ENCODE measurements at places on chromosomes 11 and 22.

- no peak for DNase-seq
These were observed 11.8 kb upstream of the SLC22A24 start for GRCh38 chr11:63155794-63156193.

DNA sequence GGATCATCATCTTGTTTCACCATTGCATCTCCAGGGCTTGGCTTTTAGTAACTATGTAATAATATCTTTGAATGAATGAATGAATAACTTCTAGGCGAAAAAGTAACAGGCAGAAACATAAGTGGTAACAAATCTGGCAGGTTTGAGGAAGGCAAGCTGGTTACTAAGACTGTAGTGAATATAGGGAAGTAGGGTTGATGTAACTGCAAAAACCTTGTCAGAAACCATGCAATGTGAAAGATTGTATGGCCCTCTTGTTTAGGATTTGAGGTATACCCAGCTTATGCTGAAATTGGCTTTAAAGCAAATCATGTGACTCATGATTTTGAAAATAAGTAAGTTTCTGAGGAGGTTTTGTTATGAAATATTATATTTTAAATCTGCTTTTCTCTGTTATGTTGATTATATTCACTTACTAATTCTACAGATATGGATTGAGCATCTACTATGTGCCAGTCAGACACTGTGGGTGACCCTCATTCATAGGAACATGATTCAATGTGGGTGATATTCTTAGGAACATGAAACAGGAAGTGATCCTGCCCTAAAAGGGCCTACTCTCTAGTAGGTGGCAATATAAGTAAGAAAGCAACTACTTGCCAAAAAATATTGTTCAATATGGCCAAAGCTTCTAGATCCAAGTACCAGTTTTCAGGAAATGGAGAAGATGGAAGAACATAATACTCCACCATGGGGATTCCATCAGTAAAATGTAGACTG is 115.5 kb upstream of the CCDC90B start:
- no peak for DNase-seq

DNA sequence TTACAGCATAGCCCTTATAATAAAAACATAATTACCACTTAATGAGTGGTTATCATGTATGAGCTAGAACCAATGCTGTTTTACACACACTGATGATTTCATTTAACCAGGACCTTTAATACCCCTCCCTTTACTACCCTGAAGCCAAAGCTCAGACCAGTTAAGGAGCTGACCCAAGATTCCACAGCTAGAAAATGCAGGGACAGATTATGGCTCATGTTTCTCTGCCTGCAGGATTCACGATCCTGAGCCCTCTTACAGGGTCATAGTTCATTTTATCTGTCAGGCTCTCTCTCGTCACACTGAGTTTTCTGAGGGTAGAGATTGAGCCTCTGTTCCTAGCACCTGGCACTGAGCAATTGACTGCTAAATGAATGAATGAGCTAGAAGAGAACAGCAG is 27.4 kb downstream of the TUB start:
- DNase-seq: no peak

GRCh38 chr11:113514856-113515255 is 39.7 kb upstream of the DRD2 start:
- DNase-seq: no peak

DNA sequence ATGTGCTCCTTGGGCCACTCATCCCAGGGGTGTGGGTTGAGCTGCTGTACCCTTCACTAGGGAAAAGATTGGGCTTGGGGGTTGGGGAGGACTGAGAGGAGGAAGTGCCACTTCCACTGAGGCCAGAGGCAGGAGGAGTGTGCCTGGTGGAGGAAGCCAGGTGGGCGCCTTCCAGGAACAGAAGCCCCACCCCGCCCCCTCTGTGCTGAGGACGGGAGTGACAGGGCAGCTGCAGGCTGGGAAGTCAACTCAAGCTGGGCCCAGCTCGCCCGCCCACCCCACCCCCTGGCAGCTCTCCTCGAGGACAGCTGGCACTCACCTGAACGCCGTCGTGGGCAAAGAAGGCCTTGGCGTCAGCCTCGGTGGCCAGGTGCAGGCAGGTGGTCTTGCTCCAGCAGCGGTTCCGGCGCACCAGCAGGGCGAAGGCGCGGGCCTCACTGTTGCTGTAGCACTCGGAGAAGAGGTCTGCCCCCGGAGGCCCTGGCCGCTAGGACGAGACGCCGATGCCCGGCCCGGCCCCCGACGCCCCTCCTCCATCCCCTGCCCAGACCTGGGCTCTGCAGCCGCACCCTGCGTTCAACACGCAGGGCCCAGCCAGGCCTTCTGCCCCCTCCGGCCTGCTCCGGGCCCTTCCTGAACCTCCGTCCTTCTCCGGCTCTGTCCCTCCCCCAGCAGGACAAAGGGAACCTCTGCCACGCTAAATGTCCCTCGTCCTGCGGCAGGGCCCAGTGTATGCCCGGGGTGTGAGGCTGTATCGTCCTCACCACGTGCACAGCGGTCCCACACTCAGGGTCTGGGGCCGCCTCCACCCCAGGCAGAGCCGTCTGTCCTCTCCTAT is 13.4 kb downstream of the TSSC4 start:
- no peak for DNase-seq

DNA sequence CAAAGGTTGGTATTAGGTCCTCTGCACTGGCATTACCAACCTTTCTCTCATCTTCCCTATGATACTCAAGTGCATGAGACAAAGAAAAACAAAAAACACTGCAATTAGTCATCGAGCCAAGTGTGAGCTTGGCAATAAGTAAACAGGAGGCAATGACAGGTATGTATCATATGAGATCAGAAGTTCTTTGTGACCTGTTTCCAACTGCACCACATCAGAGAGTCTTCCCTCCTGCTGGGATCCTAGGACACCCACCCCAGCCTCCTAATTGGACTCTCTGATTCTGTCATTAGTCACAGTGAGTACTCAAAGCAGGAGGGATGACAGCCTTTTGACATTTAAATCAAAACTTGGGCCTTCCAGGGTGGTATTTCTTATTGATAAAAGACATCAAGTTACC is 7.8 kb upstream of the JAML start:
- DNase-seq: no peak

DNA sequence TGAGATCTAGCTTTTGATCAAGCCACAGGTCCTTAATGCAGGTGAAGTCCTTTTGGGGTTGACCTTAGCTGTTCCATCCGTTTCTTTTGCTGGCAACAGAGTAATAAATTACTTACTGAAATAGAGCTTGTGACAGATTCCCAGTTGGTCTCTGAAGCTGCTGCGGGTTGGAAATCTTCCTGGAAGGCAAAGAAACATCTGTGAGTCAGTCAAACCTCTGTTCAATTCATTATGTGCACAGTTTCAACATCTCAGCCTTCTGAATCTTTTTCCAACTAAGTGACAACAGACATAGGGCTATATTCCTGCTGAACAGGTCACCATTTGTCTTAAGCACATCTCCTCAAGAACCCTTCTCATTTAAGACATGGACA is 88.9 kb upstream of the DDI1 start:
- no peak for DNase-seq

- DNase-seq: no peak
These were observed 11.9 kb downstream of the HIRA start for GRCh38 chr22:19419464-19420178.

DNA sequence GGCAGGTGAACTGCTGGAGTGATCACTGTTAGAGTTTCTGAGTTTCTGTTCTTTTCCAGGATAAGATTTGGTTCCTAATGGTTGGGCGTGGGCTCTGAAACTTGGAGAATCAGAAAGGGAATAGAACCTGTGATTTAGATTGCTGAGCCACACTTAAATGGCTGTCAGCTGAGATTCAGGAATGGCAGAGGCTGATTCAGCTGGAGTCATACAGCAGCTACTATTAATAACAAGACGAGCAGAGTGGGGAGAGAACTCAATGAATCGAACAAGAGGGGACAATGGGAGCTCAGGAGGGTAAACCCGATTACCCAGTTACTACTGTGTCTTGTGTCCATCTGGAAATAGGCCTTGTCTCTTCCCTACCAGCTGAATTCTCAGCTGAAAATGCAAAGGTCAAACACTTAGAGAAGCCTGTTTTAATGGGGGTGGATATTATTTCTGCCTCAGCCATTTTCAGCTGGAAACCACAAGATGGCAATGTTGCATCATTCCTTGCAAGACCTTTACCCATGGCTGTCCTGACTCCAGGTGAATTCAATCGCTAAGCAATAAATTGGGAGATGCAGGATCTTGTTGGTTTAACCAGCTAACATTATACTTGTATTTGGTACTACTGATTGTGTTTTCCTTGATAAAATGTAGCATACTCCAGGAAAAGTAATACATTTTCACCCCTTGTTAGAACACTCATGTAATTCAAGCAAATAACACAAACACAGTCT is 104.5 kb upstream of the RAG2 start:
- DNase-seq: no peak

GRCh38 chr11:118406599-118407166 is 5.3 kb downstream of the ATP5MG start:
- DNase-seq: no peak

DNA sequence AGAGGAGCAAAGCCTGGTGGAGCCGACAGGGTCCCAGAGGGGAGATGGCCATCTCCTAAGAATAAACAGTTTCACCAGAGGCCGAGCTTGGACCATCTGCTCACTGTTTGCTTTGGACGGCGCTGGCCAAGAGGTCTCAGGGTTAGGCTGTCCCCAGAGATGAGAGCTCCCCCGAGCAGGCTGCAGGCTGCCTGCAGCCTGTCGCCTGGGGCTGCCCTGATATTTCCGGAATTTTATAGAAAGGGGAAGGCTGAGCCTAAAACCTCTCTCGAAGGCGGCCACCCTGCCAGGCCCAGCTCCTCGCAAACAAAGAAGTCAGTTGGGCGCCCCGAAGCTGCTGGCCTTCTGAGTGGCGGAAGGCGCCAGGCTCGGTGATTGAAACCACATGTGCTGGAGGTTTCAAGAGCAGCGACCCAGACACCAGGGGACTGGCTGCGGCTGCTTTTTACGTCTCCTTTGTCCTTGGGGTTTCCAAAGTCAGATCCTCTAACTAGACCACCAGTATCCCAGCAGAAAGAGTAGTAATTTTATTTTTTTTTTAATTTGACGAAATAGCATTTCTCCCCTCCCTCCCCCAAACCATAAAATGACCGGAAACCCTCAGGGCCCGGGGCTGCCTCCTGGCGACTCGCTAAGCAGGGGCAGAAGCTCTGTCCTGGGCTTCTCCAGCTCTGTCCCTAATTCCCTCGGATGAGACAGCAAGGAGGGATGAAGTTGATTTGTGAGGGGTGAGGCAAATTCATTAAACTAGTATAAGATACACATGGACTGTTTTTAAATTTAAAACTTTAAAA is 57.4 kb downstream of the CLMP start:
- no peak for DNase-seq

- no peak for DNase-seq
These were observed 36.6 kb downstream of the SC5D start for GRCh38 chr11:121328967-121329679.

- DNase-seq: no peak
These were observed 17.5 kb downstream of the RGL4 start for GRCh38 chr22:23708270-23708669.

GRCh38 chr11:78072455-78072854 is 7.2 kb downstream of the NDUFC2 start:
- DNase-seq: no peak

GRCh38 chr11:133995066-133995465 is 38.3 kb upstream of the IGSF9B start:
- DNase-seq: no peak

DNA sequence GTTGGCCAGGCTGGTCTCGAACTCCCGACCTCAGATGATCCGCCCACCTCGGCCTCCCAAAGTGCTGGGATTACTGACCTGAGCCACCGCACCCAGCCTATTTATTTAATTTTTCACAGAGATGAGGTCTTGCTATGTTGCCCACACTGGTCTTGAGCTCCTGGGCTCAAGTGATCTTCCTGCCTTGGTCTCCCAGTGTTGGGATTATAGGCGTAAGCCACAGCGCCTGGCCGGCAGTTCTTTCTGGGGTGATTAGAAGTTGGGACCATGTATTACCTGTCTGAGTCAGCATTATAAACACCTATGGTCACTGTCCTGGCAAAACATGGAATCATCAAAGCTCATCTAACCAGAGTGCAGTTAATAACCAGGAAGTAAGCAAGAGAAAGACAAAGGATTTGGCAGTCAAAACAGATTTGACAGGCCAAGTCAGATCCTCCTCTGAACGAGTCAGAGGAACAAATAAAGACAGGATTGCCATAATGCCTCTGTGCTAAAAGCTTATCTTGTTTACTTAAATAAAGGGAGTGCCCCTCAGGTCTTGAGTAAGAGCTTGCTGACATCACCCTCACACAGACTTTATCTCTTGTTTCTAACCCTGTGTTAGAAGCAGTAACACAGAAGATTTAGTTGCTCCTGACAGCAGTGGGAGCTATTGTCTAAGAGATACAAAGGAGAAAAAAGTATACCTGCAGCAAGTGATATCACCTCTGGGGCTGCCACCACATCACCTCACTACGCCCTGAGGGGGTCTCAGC is 3.7 kb downstream of the SERPIND1 start:
- no peak for DNase-seq

GRCh38 chr22:39264349-39265038 is 19.7 kb upstream of the PDGFB start:
- no peak for DNase-seq

GRCh38 chr11:128266893-128267292 is 320.5 kb downstream of the ETS1 start:
- no peak for DNase-seq

DNA sequence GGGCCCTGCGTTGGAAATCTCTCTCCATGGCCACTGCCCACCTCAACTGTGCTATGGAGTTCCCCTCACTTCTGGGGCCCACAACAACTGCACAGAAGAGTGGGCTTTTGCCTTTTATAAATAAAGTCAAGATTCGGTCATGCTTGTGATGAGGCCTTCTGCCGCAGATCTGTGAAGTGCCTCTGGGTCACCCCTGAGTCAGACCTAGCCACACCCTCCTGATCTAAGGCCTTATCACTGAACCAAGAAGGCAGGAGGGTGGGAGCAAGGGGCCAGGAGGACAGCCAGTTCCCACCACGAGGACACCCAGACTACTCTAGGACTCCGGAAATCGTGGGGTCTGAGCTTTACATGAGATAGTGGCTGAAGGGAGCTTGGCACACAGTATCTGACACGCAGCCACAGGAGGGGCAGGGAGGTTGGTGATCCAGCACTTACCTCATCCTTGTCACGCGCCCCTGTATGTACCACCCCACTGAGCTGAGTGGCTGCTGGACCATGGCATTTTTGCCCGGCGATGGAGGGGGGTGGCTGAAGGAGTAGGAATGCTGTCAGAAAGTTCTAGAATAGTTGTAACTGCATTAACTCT is 115.7 kb downstream of the ABTB2 start:
- no peak for DNase-seq

GRCh38 chr11:23206741-23207336 is 346.6 kb upstream of the CCDC179 start:
- DNase-seq: no peak

GRCh38 chr11:113876074-113876797 is 864 bp upstream of the USP28 start:
- DNase-seq: no peak

GRCh38 chr11:98090861-98091505 is 929.8 kb upstream of the CNTN5 start:
- DNase-seq: no peak
